Activated CD4-positive, CD25-positive, alpha-beta regulatory T cell (primary cell): ENCODE measurements at places on chromosomes 1 and 21.
A peak's percentile ranks its signal among the peaks of the same experiment; 100 is the strongest.

DNA sequence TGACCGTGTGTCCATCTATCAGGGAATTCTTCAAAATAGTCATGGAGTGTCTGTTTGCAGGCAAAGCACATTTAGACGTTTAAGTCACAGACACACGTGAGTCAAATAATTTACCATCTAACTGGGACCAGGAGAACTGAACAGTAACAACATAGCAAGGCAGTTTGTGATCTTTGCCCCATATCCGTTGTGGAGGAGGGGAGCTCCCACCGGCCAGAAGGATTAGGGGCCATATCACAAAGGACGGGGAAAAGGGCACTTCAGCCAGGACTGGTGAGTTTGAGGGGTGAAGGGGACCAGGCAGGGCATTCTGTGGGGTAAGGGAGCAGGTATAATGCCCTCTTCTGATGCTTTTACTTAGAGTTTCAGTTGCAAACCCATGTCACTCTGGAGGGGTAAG, 22.9 kb downstream of the ELAPOR1 start:
- DNase-seq = no peak

- DNase-seq = no peak
Observed at GRCh38 chr1:12478612-12478985, 139.4 kb downstream of the DHRS3 start.

DNA sequence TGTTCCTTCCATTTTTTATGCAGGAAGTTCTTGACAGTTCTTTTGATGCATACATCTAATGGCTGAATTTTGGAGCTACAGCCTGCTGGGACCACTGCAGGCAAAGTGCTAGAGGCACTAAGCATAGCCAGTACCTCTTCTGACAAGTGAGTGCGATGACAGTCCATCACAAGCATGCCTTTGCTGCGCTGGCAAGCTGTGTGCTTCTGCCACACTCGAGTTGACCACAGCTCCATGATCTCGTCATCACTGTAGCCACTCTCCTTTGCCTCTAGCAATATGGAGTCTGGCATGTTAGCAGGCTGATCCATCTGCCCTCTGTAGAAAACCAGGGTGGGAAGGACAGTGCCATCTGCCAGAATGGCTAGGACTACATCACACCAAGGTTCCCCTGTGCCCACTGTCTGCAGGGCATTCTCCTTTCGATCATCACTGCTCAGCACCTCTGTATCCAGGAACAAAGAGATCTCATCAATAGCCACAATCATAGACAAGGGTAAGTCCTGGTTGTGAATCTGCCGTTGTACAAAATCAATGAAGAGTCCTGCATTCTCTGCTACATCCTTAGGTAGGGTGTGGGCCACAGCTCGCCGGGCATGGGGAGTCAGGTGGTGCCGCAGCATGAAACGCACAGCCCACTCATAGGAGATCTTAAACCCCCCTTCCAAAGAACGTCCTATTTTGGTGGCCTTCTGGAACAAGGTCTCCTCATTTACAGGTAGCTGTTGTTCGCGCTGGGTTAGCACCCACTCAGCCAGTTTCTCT, 6.0 kb downstream of the PSMB4 start:
- no peak for DNase-seq

DNA sequence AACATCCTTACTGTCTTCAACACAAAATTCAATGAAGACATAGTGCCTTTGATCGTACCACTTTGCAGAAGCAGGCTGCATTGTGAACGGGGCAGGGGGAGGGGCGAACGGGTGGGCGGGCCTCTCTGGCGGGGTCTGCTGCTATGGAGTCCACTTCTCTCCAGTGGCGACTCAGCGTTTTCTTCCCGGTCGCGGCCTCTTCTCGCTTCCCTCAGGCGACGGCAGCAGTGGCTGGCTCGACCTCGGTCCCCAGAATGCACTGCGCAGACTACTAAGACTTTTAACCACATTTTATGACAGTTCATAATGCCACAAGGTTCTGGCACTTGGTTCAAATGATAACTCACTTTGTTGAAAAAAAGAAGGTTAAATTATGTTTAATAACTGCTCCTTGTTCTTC, 21.2 kb downstream of the GBP2 start:
- DNase-seq = no peak

GRCh38 chr1:226063224-226063976, 884 bp downstream of the H3-3A start:
- DNase-seq = peak; percentile 15

- no peak for DNase-seq
Observed at GRCh38 chr1:226318471-226318870, 9.5 kb upstream of the LIN9 start.

DNA sequence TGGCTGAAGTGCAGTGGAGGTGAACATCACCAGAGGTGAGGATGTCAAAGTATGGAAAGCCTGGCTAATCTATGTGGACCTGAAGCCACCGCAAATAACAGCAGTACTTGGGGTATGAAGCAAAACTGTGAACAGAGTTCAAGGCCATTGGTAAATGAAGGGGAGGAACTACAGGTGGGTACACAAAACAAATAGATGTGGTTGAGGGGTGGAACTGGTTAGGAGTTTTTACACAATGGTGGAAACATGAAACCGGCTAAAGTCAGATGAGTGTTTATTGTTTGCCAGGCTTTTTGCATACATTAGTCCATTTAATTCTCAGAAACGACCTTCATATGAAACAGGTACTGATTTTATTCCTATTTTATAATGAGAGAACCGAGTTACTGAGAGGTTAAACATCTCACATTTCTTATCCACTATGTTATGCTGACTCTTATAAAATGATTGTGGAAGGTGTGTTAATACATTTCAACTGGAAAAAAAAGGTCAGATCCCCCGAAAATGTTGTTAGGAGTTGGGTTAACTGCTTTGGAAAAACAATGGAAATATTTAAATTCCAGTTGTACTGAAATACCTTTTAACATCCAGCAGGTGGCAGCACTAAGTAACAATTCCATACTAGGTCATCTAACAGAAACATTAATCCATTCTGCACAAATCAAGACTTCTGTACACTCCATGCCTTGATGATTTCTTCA, 44.3 kb upstream of the GTF2B start:
- DNase-seq = no peak

DNA sequence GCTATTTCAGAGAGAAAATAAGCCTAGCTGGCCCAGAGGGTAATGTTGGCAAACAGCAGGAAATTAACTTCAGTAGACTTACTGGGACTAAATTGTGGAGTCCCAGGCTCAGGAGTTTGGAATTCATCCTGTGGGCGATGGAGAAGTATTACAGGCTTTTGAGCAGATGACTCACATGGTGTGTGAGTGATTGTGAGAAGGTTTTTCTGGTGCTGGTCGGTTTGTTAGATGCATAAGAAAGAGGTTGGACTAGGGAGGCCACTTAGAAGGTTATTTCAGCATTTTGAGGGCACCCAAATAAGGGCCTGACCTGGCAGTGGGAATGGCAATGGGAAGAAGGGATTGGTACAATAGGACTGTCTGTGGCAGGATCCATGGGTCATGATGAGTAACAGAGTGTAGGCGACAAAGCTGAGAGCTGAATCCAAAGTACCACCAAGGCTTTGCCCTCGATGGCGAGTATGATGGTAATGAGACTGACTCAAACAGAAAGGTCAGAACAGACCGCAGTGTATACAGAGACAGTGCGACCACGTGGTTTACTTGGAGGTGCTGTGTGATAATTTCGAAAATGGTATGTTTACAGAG, 69.2 kb upstream of the KIF26B start:
- DNase-seq = no peak

GRCh38 chr1:238340989-238341388, 450.3 kb upstream of the ZP4 start:
- no peak for DNase-seq

DNA sequence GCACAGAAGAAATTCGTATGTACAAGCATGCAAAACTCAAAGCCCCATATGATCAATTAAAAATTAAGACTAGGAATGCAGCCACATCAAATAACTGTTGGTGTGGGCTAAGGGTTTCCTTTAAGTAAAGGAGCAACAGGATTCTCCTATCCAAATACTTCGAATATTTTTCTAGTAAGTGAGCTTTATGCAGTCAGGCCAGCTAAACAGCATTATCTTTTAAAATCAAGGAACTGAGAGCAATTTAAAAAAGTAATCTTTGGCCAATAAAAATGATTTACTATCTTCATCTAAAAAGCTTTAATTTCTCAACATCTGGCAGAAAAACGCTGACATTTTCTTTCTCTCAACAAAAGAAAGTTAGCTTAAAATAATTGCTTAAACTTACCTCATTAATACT, 19.8 kb downstream of the CNN3 start:
- no peak for DNase-seq

DNA sequence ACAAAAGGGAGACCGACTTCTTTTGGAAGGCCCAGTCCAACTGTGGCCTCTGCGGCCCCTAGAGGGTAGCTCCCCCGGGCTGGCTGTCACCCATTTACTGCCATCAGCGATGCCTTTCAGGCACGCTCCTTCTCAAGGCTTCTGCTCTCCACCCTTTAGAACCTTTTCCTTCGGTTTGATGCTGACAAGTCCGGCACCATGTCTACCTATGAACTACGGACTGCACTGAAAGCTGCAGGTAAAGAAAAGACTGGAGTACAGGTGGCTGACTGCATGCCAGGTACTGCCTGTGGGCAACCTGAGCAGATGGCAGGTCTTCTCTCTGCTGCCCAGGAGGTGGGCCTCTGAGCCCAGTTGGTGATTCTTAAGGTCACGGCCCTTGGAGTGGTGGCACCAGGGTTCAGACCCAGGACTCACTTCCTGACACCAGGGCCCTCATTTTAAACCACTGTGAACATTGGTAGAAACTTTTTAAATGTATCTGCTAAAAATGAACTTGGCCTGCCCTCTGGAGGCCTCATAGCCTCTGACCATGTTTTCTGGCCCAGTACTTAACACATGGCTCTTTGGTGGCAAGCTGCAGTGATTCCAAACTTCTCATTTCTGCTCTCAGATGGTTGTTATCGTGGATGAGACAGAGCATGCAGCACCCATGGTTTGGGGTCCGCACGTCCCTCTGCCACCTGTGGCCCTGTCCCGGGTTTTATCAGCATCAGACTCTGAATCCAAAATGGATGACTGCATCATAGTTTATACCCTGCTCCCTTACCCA, 45.7 kb downstream of the CAPN9 start:
- DNase-seq = no peak

DNA sequence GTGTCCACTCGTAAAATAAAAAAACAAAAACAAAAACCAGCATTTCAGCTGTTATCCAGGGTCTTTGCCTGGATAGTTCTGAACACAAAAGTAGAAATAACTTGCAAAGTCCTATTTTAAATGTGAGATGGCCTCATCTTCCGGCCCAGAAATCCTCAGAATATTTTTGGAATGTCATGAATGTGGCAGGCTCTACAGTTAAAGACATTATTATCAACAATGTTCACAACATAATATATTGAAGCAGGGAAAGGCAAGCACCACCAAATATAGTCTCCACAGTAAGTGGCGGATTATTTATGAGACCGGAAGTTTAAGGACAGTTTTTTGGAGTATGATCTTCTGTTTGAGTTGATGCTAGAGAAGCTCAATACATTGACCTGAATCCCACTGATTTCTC, 1.2 kb upstream of the C1orf198 start:
- no peak for DNase-seq

DNA sequence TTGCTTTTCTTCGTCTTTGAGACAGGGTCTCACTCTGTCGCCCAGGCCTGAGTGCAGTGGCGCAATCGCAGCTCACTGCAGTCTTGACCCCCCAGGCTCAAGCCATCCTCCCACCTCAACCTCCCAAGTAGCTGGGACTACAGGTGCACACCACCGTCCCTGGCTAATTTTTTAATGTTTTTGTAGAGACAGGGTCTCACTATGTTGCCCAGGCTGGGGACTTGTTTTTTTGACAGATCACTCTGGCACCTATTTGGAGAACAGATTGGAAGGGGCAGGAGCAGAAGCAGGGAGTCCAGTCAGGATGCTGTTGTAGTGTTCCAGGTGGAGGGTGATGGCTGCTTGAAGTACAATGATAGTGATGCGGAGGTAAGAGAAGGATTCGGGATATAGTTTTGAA, 12.7 kb upstream of the KDM4A start:
- no peak for DNase-seq

GRCh38 chr1:47707503-47707902, 269.7 kb downstream of the FOXD2 start:
- no peak for DNase-seq

DNA sequence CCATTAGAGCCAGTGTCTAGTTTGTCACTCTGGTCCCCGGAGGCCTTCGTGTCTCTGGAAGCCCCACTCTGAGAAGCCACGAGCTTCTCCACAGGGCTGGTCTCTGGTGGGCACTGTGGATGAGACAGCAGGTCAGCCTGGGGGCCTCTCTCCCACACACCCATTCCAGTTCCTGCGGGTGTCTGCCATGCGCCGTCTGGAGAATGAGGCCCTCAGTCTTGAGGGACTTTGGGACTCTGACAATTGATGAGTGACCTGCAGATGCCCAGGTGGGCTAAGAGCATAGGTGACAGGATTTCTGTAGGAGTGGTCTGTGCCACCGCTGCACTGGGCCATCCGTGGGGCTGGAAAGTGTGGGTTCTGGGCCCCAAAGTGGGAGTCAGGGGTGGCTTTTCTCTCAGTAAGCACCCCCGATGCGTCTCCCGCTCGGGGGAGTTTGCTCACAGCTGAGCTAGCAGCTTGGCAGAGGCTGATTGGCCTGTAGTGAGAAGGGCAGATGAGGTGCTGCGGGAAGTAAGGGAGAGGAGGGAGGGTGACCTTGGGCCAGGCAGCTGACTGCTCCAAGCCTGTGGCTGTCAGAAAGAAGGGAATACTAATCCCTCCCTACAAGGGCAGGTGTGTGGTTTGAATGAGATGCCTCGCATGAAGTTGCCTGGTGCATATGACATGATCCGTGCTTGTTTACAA, 26.4 kb downstream of the LHX4 start:
- no peak for DNase-seq
